ENCODE measurements at places on chromosomes 16 and 17. TPM values are rescaled to one million over a fixed set of nuclear protein-coding genes. Genes with fewer than 3 reads are reported as not detected.

DNA sequence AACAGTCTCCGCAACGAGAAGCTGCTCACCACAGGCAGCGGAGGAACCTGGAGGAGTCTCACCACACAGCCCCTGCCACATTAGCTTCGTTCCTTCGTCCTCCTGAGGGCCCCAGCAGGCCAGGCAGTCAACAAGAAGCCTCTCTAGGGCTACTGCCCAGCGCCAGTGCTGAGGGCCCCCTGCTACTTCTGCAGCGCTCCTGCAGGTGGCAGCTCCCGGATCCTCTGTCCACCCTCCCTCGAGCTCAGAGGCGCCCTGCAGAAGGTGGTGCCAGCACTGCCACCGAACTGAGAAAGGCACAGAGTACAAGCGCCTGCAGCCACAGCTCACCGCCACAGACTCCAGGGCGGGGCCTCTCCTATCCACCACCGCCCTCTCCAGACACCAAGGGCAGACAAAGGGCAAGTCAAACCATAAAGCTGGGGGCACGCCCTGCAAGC, 27.3 kb downstream of the KDM8 start:
- peak; percentile 89 for DNase-seq
- no peak overlapping the region for H3K27ac ChIP-seq
- H3K36me3 ChIP-seq, result no peaks in the 10 kb centered on the region
- H3K4me1 ChIP-seq, result peaks cover 61% of the 10 kb centered on the region

- no peaks in the 10 kb centered on the region for H3K27me3 ChIP-seq
- H3K36me3 ChIP-seq, result no peaks in the 10 kb centered on the region
- no peak overlapping the region for H3K27ac ChIP-seq
Measured at GRCh38 chr16:8380311-8380710, 210.0 kb downstream of the TMEM114 start.

DNA sequence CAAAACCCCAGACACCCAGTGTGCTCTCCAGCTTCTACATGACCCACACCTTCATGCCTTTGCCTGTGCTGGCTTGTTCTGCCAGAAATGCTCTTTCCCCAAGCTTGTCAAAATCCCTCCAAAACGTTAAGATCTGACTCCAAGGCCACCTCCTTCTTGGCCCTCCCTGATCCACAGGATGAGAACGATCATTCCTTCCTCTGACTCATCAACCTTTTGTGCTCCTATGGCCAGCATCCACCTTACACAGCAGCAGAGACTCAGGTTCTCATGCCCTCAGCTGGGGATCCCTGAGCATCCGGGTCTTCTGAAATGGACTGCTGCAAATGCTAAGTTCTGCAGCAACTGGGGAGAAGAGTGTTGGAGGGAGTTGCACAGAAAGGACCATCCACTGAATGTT, 2.9 kb downstream of the ZBTB4 start:
- no peaks in the 10 kb centered on the region for H3K27me3 ChIP-seq
- H3K36me3 ChIP-seq, result peaks cover 7% of the 10 kb centered on the region
- no peak for DNase-seq
- H3K27ac ChIP-seq, result peak overlapping the region; percentile 98
- H3K4me3 ChIP-seq, result peak overlapping the region; percentile 83

GRCh38 chr17:48429156-48429555, 858 bp downstream of the SKAP1 start:
- H3K27ac ChIP-seq, result peak overlapping the region; percentile 73
- H3K36me3 ChIP-seq, result no peaks in the 10 kb centered on the region

GRCh38 chr17:35006345-35006744, 26.0 kb downstream of the LIG3 start:
- H3K4me1 ChIP-seq, result no peaks in the 10 kb centered on the region
- no peak overlapping the region for H3K27ac ChIP-seq
- H3K27me3 ChIP-seq, result no peaks in the 10 kb centered on the region
- no peaks in the 10 kb centered on the region for H3K36me3 ChIP-seq

- H3K4me1 ChIP-seq, result peaks cover 8% of the 10 kb centered on the region
Measured at GRCh38 chr16:67862623-67863583, 9.9 kb upstream of the EDC4 start.

GRCh38 chr16:79500286-79500685, 100.3 kb downstream of the MAF start:
- H3K4me1 ChIP-seq, result peaks cover 13% of the 10 kb centered on the region
- no peak overlapping the region for H3K4me3 ChIP-seq
- DNase-seq, result no peak
- no peaks in the 10 kb centered on the region for H3K27me3 ChIP-seq

DNA sequence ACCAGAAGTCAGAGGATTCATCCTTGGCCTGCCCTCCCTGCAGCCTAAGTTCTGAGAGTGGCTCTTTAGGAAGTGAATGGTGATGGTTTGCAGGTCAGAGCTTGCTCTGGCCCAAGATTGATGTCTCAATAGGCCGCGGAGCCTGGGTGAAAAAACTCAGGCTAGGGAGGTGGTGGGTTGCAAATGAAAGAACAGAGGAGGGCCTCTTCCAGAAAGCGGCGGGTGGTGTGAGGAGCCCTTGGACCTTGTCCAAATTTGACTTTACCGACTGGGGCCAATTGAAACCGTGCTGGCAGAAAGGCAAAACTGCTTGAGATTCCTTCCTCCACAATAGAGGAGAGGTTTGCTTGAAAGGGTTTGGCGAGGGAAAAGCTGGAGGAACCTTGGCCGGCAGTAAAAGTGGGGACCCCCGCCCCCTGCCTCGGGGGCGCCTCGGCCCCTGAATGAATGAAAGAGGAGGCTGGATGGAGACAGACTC, 331.3 kb downstream of the SEC14L1 start:
- H3K27ac ChIP-seq, result peak overlapping the region; percentile 76
- peak overlapping the region; percentile 0 for H3K4me3 ChIP-seq
- no peaks in the 10 kb centered on the region for H3K27me3 ChIP-seq
- H3K4me1 ChIP-seq, result peaks cover 98% of the 10 kb centered on the region
- no peak for DNase-seq

GRCh38 chr16:68289202-68289601, 21.5 kb downstream of the SLC7A6OS start:
- DNase-seq, result no peak
- H3K27me3 ChIP-seq, result no peaks in the 10 kb centered on the region
- H3K4me1 ChIP-seq, result peaks cover 62% of the 10 kb centered on the region
- H3K4me3 ChIP-seq, result no peak overlapping the region
- peaks cover 67% of the 10 kb centered on the region for H3K36me3 ChIP-seq

DNA sequence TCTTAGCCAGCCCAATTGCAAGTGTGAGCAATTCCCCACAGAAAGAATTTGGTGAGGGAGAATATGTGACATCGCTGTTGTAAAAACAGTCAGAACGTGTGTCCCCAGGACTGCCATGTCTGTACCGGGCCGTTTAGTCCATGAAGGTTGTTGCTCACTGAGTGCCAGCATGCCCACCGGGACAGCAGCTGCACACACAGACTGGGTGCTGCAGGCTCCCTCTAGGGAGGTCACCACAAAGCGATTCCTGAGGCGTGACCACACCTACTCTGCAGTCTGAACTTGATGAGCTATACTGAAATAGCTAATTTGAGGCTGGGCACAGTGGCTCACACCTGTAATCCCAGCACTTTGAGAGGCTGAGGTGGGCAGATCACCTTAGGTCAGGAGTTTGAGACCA, 44.1 kb upstream of the ADORA2B start:
- H3K36me3 ChIP-seq, result no peaks in the 10 kb centered on the region
- H3K27me3 ChIP-seq, result no peaks in the 10 kb centered on the region
- no peak overlapping the region for H3K4me3 ChIP-seq
- DNase-seq, result no peak
- no peaks in the 10 kb centered on the region for H3K4me1 ChIP-seq
- no peak overlapping the region for H3K27ac ChIP-seq

KRT27 gene
- total RNA-seq, result not detected

PRDM7 gene
- not detected for total RNA-seq
